ENCODE measurements at places on chromosomes 11 and 22.

- DNase-seq = peak; percentile 87
Measured at GRCh38 chr22:25362215-25362882, 142.9 kb downstream of the CRYBB2 start.

DNA sequence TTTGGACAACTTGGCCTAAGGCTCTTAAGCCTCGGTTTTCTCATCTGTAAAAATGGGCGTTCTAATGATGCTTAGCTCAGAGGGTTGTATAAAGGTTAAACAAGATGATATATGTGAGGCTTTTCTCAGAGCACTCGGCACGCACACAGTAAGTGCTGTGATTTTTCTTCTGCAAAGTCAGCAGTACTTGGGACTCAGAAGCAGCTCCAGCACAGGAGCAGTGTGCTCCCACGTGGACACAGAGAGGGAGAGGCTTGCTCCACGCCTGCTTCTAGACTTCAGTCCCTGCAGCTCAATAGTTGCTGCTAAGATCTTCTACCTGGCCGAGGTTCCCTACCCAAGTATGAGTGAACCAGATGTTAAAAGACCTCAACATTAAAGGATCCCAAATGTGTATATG, 39.9 kb upstream of the PHF21A start:
- DNase-seq = no peak

DNA sequence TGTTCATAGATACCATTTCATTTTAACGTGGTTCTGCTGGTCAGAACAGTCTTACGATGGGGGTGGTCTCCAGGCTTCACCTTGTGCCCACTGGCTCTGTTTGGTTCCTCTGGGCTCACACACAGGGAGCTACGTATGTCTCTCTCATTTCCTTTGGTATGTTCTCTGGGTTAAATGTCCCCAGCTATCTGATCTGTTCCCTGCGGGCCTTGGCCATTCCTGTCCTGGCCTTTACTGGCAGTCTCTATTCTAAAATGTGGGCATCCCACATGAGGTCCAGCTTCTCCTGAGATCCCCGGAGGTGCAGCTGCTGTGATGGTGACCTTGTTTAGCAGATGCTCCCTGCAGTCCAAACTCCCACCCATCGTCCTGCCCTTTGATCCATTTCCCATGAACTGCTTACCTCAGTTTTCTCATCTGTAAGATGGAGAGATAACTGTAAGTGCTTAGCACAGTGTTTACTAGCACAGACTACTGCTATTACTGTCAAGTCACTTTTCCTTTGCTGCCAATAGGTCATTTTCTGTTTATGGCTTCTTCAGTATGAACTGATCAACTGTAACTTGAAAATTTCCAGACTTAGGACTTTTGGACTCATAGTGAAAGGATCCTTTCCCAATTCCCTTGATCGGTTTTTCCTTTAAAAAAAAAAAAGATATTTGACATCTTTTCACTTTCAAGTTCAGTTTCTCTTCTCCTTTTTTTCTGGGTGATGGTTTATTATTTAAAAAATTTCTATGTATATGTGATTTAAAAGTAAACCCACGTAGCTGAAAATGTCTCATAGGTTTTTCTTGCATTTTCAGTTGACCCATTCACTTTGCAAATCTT, 92.9 kb downstream of the PTPRJ start:
- DNase-seq = no peak

DNA sequence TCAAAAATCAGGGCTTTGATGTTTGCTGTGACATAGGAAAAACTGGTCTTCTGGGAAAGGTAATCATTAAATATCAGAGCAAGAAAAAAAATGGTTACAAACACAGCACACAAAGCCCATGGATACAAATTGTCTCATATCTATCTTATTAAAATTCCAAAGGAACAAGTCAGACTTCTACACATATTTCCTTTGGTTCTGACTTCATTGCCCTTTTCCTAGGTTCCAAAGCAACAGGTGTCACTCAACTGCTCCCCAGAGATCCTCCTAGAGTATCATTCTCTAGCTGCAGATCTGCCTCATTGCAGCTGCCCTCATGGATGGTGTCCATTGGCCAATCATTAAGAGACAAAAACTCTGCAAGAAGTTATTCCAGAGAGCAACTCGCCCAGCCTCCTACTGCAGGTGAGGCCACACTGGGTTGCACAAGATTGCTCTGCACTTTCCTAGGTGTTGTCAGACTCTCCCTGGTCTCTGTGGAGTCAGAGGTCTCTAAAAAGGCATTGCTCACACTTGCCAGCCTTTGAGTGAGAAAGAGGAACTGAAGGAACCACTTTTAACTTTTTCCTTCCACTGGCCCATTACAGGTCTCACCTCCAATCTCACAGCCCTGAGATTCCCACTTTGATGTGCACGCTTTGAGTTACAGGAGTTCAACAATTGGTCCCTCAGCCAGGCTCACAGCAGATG, 5.7 kb downstream of the DRICH1 start:
- DNase-seq = no peak

DNA sequence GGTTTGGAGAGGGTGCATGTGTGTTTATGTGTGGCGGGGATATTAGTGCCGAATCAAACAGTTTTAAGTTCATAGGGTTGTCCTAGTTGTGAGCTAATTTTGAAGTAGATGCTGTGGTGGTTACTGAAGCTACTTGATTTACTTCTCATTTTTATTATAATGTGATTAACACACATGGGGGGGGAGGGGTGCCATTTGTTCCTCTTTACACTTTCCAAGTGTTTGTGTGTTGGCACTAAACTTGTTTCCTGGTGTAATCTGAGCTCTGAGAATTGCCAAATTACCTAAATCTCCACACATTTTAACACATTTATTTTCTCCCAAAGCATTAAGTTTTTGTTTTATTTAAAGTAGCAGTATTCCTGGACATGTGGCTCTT, 60.1 kb downstream of the ZNRF3 start:
- DNase-seq = no peak

- no peak for DNase-seq
Measured at GRCh38 chr11:11969380-11970215, 38.8 kb downstream of the DKK3 start.

- no peak for DNase-seq
Measured at GRCh38 chr22:41661088-41661487, 27.6 kb downstream of the SNU13 start.

DNA sequence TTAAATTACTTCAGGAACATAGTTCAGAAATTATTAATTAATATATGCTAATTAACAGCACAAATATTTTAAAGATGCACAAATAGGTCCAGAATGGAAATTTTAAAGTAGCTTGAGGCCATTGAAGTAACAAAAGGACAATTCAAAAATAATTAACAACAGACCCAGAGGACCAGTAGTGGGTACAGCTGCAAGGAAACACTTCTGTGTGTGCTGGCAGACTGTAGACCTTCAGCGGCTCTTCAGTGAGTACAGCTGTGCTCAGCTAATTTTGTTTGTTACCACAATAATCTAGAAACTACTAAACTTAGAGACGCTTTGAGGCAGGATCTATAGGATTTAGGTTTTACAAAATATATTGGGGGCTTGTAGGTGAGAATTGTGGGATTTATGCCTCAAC, 103.8 kb downstream of the GRIA4 start:
- DNase-seq = no peak

- DNase-seq = no peak
Measured at GRCh38 chr22:26894766-26895485, 237.5 kb downstream of the MIAT start.

DNA sequence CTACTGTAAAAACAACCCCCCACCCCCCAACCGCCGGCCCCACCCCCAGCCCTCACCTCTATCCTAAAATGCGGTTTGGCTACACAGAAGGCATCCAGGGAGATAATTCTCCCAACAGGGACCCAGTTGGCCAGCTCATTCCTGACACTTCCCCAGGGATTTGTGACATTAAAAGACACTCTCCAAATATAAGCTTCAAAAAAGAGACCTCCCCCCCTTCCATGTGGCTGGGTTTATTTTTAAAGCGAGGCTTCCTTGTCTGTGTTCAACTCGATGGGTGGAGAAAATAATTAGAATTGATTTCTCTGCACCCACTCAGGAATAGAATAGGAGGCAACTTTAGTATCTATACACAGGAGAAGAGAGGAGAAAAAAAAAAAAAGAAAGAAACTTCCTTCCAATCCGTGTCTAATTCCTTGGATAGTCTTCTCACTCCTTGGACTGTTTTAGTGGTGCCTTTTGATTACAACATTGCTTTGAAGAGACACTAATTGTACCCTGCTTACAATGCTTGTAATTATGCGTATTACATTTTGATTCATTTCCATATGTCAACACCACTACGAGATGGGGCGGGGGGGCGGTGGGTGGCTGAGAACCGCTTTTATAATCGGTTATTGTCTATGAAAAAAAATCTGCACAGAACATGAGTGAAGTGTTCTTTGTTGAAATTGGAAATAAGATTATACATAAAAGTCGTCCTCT, 500.4 kb downstream of the MIAT start:
- no peak for DNase-seq

GRCh38 chr11:101748572-101749344, 165.0 kb upstream of the TRPC6 start:
- DNase-seq = no peak

GRCh38 chr11:133064152-133064877, 468.0 kb downstream of the OPCML start:
- DNase-seq = peak; percentile 23

DNA sequence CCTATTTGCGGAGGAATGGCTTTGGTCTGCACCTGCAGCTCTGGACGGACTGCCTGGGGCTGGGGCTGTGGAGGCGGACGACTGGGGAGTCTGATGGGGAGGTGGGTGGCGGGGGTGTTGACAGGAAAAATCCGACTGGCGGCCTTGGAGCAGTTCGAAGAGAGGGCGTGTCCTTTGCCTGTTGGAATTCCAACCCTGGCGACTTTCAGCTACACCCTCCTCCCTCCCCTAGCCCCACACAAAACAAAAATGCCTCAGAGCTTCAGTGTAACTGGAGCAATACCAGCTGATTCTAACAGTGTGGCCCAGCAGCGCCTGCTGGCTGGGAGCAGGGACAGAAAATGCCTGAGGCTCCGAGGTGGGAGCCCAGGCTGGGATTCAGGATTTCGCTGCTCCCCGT, 85.4 kb downstream of the ATXN10 start:
- DNase-seq = no peak

DNA sequence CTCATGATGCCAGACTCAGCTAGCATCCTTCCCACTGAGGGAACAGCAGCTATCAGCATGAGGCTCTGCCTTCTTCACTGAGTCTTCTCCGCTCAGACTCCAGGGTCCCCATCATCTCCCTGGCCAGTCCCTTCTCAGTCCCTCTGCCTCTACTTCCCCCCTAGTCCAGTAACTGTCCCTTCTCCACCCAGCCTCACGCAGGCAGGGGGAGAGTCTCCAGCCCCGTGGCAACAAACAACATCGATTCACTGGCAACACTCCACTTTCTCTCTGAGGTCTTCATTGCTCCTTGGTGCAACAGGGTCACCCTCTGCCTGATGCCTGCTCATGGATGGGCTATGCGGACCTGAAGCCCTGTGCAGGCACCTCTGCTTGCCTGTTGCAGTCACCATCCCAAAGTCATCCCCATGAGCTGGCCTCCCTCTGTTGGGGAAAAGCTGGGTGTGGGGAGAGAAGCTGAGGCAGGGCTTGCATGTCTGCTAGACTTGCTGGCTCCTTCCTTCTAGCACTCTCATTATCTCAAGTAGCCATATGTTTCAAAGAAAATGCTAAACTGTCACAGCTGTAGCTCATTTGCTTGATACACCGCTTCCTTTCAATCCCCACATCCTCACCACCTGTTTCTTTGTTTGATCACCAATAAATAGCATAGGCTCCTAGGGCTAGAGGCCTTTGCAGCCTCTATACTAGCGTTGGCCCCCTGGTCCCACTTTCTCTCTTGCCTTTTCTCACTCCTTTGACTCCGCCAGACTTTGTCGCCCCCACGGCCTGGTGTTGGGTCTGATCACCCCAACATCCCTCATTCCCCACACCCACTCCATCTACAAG, 4.3 kb upstream of the BCR start:
- DNase-seq = no peak

GRCh38 chr22:41534219-41534618, 10.1 kb downstream of the POLR3H start:
- DNase-seq = no peak

Data from GM20000 (cell line).